NCI-H1417 (cell line): ENCODE measurements at places on chromosomes 4 and X.

DNA sequence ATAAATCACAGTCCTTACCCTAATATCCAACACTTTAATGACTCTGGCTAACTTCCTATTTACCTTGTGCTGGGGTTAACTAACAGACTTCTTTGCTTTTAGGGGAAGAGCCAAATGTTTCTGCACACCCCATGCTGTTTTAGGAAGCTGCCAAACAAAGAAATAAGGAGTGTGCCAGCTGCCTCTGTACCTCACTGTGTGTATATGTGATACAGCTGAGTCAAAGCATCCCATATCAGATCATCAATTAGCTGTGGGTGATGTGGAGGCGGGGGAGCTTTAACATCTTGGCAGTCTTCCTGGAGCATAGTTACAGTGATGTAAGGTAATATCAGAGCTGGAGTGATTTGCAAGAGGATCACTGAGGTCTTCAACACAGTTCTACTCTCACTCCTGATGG, 95.4 kb downstream of the COL25A1 start:
- DNase-seq = peak; percentile 53

DNA sequence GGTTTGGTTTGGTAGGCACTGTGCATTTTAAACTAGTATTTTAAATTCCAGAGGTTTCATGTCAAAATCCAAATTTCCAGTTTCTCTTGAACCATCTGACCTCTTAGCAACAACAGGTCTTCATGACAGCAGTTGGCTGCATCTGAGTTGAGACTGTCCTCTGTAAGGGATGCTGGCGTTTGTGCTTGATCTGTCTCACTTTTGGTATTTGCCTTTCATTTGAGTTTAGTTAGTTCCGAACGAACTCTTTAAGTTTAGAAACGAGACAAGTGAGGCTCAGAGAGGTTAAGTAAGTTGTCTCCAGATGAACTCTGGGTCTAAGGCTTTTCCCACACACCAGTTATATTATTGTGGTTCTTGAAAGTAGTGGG, 29.1 kb downstream of the SPARCL1 start:
- DNase-seq = no peak

- DNase-seq = no peak
Measured at GRCh38 chr4:123603165-123603564, 206.6 kb downstream of the SPRY1 start.

- peak; percentile 5 for DNase-seq
Measured at GRCh38 chr4:126750723-126751122, 882.0 kb upstream of the INTU start.

DNA sequence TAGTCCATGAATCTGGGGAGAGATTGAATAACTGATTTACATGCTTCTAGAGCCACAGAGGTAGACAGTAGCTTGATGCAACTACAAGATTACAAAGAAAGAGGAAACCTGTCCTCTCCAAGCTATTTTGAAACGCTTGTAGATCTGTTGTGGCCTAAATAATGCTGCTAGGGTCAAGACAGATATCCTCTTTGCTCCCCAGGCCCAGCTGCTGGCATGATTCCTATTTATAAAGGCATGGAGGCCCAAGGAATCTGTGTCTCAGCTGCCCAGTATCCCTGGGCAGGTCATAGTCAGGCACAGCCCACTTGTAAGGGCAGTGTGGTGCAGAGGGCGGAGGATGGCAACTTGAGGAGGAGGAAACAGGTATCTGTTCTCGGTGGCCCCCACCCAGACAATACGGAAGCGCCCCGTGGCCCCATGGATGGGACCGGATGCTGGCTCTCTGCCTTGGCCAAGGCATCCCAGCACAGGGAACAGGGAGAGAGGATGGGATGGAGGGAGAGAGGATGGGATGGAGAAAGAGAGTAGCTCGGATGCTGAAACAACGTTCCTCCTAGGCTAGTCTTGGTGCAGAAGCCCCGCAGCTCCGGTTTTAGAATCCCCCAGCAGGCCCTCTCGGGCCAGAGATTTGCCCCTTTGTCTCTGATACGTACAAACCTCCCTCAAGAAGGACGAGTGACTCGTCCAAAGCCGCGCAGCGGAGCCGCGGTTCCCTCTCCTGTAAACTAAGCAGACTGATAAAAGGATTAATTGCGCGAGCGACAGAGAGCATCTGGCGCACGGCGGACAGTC, 767 bp upstream of the SMIM20 start:
- DNase-seq = no peak

DNA sequence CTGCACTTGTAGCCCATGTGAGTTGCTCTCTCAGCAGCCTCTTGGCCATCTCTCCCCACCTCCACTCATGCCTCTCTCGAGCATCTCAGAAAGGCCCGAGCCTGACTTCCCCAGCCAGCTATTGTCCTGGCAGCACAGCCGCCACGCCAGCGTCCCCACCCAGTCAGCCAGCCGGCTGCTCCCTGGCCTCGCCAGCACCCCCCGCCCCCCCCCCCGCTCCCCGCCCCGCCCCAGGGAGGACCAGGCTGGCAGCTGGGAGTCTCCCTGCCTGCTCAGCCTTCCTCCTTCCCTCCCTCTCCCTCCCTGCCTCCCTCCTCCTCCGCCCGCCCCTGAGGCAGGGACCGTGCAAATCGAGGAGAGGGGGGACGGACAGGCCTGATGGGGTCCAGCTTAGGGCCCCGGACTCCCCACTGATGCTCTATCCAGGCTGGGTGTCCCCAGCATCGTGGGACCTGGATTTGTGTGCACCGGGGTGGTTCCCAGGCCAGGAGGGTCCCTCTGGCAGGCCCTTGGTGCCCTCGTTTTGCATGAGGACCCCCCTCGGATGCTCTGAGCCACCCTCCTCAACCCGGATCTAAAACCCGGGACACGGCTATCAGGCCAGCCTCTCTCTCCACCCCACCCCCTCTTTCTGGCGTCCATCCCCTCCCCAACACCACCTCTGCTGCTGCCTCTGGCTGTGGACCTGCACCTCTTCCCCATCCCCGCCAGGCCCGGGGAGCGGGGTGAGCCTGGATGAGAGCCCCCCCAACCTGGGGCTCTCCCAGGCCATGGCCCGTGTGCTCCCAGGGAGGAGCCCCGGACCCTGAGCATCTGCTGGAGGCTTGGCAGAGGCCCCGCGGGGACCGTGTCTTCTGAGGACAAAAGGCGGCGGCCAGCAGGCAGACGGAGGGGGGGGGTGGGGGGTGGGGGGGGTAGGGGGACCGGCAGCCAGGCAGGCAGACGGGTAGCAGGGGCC, at the start of gene GPR173:
GPR173 (plus strand) TSS at position 621 of the 958 bp plus-strand sequence. CDS start 27,833 bp downstream, outside the sequence.
- DNase-seq = peak; percentile 89

DNA sequence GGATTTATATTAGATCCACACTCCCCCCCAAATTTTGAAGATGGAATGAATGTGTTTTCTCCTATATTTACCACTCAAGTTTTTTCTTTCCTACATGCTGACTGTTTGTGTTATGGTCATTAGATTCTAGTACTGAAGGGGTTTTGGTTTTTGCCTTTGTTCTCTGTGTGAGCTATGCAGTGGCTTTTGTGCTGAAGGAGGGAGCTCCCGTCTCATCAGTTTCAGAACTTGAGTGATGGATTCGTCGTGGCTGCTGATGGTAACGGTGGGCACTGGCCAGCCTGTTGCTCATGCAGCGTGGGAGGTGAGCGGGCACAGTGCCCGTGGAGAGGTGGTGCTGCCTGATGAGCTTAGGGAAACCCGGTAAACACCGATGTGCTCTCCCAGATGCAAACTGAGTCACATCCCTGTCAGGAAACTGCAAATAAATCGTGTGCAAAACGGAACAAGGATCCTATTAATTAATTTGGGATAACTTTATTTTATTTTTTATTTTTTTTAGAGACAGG, 101.5 kb downstream of the SORBS2 start:
- no peak for DNase-seq

- peak; percentile 11 for DNase-seq
Measured at GRCh38 chr4:160299177-160299576, 1196.3 kb downstream of the RAPGEF2 start.
